ENCODE measurements at places on chromosomes 4 and X.

DNA sequence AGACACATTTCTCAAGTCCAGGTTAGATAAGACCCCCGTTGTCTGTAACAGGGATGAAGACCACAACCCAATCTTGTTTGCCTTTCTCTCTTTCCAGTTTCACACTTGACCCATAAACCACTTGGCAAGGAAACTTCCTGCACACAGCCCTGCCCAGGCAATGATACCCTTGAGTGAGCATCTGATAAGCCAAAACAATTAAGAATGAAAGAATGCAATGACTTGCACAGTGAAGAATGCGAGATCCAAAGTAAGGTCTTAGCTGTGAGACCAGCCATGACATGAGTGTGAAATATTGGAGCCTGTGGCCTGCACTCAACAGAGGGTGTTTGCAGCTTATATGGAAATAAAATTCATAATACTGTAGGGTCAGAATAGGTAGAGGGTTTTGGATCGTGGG, 37.9 kb upstream of the MXRA5 start:
- no peak for DNase-seq

DNA sequence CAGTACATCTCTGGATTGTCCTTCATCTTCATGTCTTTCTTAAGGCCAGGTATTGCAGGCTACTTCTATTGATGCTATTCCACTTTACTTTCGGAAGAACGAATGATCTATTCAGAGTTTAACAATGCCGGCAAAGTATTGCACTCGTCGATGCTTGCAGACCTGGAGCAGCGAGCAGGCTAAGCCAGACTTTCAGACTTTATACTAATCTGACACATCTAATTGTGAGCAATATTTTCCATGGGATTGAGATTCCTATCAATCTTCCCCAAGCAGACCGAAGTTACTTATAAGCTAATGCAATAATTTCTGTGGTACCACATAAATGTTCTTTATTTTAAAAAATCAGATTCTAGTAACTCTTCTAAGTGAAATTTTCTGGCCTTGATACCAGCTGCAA, 1.6 kb downstream of the EMCN start:
- DNase-seq: no peak

GRCh38 chrX:96389281-96390047, 295.2 kb upstream of the DIAPH2 start:
- DNase-seq: no peak

- no peak for DNase-seq
These were observed 153.0 kb downstream of the SMIM20 start for GRCh38 chr4:26067035-26067434.

DNA sequence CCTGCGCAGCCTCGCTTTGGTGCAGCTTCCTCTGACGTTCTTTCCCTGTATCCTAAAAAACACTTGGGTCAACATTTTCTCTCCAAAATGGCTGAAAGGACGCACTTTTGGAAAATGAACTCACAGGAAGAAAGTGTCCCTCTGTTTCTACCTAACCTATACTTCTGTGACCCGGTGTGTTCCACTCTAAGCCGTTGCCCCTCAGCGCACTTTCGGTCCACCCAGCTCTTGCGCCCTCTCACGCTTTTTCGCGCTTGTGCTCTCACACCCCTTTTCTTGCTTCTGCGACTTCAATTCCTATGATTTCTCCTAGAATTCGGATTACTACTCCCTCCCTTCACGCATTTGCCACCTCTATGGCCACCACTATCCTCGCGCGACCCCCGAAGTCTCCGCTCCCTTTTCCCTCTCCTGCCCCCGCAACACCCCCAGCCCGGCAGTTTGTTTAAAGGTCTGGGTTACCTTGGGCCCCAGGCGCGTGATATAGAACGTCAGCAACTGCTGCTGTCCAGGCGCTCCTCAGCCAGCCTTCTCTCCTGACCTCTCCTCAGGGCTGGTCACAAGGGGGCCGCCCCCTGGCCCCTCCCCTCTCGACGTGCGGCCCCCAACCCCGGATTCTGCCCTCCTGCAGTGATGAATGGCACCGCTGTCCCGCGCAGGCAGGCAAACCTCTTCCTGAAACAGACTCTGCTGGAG, at the start of gene USP51:
USP51 (minus strand) TSS at position 535 of the 696 bp plus-strand sequence. CDS start 909 bp downstream, outside the sequence.
- no peak for DNase-seq

- DNase-seq: no peak
These were observed 129.0 kb downstream of the TMEM47 start for GRCh38 chrX:34528081-34528480.

Data from HepG2 (cell line).